ENCODE measurements at places on chromosomes 2 and 18.

DNA sequence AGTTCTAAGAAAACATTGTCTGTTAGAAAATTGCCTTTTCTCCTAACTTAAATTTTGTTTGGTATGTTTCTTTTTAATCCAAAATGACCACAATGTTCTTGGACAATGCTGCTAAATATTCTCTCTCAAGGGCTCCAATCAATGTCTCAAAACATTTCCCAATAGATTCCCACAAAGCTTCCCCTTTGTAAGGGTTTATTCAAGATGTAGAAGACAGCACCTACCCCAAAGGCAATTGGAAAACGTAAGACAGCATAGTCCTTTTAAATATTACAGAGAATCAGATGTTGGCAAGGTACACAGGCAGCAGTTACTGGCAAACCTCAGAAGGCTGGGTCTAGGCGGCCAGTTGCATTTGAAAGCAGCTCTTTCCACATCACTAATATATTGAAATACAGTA, 18.3 kb upstream of the RIF1 start:
- DNase-seq: no peak

DNA sequence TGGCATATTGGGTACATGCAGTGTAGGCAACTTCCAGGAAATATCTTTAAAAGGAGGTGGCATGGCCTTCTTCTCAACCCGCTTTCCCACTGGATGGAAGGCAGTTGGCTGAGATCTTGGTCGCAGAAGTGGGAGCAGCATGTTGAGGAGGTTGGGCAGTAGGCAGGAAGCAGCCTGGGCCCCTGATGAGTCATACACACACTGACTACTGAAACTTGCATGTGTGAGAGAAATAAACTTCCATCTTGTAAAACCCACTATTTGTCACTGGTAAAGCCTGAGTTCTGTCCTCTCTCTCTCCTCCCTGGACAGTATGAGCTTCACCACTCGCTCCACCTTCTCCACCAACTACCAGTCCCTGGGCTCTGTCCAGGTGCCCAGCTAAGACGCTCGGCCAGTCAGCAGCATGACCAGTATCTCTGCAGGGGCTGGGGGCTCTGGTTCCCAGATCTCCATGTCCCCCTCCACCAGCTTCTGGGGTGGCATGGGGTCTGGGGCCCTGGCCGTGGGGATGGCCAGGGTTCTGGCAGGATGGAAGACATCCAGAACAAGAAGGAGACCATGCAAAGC, 233.8 kb upstream of the SPRED2 start:
- no peak for DNase-seq

DNA sequence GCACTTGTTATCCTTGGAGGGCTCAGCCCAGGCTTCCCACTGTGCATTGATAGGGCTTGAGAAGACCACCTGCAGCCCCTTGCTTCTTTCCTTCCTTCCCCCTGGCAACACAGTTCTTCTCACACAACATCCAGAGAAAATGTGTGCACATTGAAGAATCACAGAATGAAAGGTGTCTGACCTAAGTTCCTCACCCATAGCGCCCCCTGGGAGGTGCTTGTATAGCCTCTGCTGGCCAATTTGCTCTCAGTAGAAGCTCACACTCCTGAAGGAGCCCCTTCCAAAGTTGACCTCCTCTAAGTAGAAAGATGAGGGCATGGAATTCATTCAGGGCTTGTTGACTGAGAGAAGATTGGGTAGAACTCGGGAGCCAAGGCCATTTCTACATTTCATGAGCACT, 758.4 kb upstream of the KLHL29 start:
- DNase-seq: no peak

DNA sequence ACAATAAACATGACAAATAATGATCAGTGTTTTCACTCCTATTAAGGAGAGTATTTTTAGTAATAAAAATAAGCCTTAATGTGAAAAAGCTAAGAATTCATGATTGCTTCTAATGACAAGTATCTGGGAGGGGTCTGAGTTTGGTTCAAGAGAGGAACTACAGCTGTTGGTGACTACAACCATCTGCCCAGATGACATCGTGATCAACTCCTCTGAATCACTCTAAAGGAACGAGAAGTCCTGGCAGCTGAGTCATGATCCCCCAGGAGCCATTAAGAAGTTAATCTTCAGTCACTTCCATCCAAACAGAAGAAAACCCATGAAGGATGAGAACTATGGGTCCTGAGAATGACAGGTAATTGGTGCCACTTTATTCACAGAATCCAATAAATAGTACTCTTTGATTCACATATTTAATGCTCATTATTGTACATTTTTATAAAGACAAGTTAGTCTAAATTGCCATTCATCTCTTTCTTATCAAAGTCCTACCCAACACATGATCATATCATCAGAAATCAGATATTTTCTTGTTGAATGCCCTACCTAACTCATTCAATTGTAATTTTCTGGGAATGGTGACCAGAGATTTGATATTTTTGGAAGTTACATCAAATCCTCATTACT, 6.8 kb downstream of the TFPI start:
- no peak for DNase-seq

DNA sequence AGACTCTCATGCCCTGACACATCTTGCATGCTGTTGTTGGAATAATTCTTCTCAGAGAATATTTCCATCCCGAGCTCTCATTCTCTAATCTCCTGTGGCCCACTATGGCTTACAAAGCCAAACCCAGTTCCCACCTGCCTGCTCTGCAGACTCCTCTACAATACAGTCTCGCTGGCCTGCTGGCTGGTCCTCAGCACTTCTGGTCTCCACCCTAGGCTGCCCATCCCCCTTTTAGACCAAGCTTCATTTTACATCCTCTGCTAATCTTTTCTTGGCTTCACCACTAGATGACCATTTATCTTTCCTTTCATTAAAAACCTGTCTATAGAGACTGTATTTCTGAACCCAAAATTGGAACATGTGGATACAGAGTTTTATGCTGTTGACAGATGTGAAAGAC, 42.5 kb upstream of the YPEL5 start:
- no peak for DNase-seq

GRCh38 chr18:63590373-63590772, 3.2 kb downstream of the SERPINB13 start:
- DNase-seq: no peak

GRCh38 chr2:191479680-191480023, 198.3 kb upstream of the NABP1 start:
- no peak for DNase-seq

DNA sequence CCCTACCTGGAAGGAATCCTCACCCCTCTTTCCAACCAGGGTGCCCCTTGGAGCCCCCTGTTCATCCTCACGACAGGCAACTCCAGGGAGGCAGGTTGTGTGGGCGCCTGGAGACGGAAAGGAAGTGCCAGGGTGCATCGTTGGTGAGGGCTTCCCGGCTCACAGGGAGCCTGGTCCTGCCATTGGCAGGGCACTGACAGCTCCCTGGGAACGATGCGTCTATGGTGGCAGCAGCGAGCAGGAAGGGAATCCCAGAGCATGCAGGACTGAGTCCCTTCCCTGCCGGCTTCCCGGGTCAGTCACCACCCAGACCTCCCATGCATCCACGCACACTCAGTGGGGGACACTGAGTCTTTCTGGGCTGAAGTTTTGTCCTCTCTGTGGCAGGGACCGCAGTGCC, 117.6 kb downstream of the INHBB start:
- DNase-seq: no peak
